ENCODE measurements at places on chromosomes 3 and 15.
A peak's percentile ranks its signal among the peaks of the same experiment; 100 is the strongest.

DNA sequence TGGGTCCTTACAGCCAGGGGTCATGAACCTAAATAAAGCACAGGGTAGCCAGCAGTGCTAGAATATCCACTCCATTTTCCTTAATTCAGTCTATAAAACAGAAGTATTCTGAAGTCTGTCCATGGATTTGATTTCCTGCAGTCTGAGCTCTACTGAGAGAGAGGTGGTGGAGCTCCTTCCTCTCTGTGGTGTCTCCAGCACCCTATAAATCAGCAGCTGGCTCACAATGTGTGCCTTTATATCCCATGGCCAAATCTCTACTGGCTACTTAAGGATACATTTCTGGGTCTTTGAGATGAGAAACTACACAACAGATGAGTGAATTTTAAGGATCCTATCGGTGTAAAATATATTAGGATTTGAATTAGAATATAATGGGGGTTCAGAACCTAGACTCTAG, 339.9 kb upstream of the RBMS3 start:
- H3K4me1 ChIP-seq, result no peaks in the 10 kb centered on the region
- no peaks in the 10 kb centered on the region for H3K36me3 ChIP-seq
- no peaks in the 10 kb centered on the region for H3K27me3 ChIP-seq
- H3K4me3 ChIP-seq, result no peak overlapping the region
- no peak for DNase-seq
- H3K27ac ChIP-seq, result peak overlapping the region; percentile 35

GRCh38 chr3:43236008-43236407, 50.3 kb upstream of the SNRK start:
- H3K36me3 ChIP-seq, result no peaks in the 10 kb centered on the region
- H3K4me1 ChIP-seq, result no peaks in the 10 kb centered on the region
- no peaks in the 10 kb centered on the region for H3K27me3 ChIP-seq
- H3K4me3 ChIP-seq, result no peak overlapping the region
- DNase-seq, result no peak

GRCh38 chr3:104245261-104245660, 1121.4 kb upstream of the ALCAM start:
- H3K36me3 ChIP-seq, result no peaks in the 10 kb centered on the region
- no peaks in the 10 kb centered on the region for H3K4me1 ChIP-seq
- no peaks in the 10 kb centered on the region for H3K27me3 ChIP-seq
- H3K4me3 ChIP-seq, result no peak overlapping the region
- no peak for DNase-seq
- H3K27ac ChIP-seq, result no peak overlapping the region

DNA sequence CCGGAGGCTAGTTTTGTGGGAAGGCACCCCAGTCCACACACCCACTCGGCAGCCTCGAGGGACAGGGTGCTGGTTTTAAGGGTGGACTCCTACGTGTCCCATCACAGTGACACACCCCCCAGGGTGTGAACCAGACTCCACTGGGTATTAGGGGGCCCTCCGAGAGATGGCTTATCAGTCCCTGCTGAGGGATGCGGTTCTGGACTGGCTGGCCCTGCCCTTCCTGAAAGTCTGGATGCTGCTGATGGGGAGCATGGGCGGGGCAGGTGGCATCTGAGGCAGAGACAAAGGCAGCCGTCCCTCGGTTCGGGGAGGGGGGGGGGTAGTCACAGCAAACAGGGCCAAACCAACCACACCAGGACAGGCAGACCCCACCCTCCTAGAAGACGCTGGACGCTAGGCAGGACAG, 939 bp upstream of the ULK3 start:
- H3K36me3 ChIP-seq, result peaks cover 27% of the 10 kb centered on the region
- H3K27me3 ChIP-seq, result no peaks in the 10 kb centered on the region

- H3K36me3 ChIP-seq, result no peaks in the 10 kb centered on the region
- no peak for DNase-seq
- H3K27me3 ChIP-seq, result no peaks in the 10 kb centered on the region
- peak overlapping the region; percentile 46 for H3K27ac ChIP-seq
- no peak overlapping the region for H3K4me3 ChIP-seq
- peaks cover 9% of the 10 kb centered on the region for H3K4me1 ChIP-seq
Measured at GRCh38 chr15:96627031-96627568, 296.6 kb downstream of the NR2F2 start.

GRCh38 chr15:99753066-99753465, 19.8 kb upstream of the LYSMD4 start:
- H3K27me3 ChIP-seq, result no peaks in the 10 kb centered on the region
- H3K27ac ChIP-seq, result no peak overlapping the region
- H3K4me1 ChIP-seq, result no peaks in the 10 kb centered on the region

Data from stomach (tissue), 19 donors.